Fibroblast of skin of right quadriceps (primary cell): ENCODE measurements at places on chromosomes 12 and 14.
A peak's percentile ranks its signal among the peaks of the same experiment; 100 is the strongest.

- DNase-seq, result no peak
These were observed 21.8 kb upstream of the EGLN3 start for GRCh38 chr14:33972583-33973081.

- no peak for DNase-seq
These were observed 91.3 kb upstream of the CEP83 start for GRCh38 chr12:94550964-94551363.

DNA sequence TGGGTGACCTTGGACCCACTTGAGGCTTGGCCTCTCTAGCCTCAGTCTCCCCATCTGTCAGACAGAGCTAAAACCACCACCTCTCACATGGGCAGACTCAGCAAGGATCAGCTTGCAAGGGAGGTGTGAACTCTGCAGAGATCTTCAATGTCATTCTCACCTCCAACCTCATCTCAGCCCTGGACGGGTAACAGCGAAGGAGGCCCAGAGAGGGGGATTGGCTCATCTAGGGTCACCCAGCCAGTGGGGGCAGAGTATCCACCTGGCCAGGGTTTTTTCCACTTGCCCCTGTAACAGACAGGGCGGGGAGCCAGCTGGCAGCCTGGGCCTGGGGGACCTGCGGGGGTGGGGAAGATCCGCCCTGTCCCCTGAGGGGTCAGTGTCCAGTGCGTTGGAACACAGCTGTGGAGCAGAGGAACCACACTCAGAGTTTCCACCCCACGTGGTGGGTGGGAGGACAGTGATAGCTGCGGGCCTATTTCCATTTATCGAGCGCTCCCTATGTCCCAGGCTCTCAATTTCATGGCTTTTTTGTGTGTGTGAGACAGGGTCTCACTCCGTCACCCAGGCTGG, 27.4 kb downstream of the DTX1 start:
- no peak for DNase-seq

- no peak for DNase-seq
These were observed 63.6 kb downstream of the TTLL5 start for GRCh38 chr14:75724414-75725204.

GRCh38 chr14:98944989-98945388, 327.0 kb downstream of the BCL11B start:
- no peak for DNase-seq

GRCh38 chr14:68502230-68502629, 290.6 kb downstream of the ZFP36L1 start:
- DNase-seq, result no peak

- DNase-seq, result peak; percentile 25
These were observed 254.0 kb upstream of the USP15 start for GRCh38 chr12:62006076-62006732.

DNA sequence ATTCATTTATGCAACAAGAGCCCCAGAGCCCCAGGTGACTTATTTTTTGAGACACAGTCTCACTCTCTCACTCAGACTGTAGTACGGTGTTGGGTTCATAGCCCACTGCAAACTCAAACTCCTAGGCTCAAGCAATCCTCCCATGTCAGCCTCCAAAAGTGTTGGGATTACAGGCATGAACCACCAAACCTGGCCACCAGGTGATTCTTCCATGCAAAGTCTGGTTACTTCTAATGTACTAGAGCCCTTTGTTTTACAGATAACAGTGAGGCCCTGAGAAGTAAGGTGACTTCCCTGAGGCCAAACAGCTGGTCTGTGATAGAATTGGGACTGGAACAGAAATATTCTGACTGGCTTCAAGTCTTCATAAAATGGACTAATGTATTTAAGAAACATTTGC, 10.0 kb upstream of the KCNK10 start:
- DNase-seq, result no peak

- DNase-seq, result no peak
These were observed 668 bp downstream of the APPL2 start for GRCh38 chr12:105235281-105235731.

DNA sequence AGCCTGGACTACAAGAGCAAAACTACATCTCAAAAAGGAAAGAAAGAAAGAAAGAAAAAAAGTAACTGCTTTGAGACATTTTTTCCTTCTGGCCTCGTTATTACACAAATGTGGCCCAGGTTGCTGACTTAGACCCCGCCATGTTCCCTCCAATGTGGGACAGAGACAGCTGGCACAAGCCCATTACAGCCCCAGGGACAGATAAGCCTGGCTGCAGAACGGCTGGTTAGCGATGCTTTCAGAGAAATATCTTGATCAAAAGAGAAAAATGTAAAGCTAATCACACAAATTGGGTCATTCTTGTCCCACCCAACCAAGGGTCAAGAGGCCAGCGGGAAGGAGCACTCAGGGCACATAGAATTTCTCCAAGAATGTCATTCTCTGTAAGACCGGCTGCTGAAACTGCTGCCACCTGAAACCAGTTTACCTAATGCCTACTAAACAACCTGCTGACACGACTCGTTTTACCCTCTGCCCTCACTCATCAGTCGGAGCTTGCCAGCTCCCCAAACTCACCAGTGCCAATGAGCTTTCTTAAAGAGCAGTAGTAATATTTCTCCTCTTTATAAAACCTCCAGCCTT, 63.1 kb downstream of the TNFAIP2 start:
- no peak for DNase-seq

GRCh38 chr12:102652645-102653313, 172.4 kb upstream of the IGF1 start:
- DNase-seq, result no peak

GRCh38 chr14:49992901-49993339, 100.0 kb downstream of the ARF6 start:
- DNase-seq, result no peak

DNA sequence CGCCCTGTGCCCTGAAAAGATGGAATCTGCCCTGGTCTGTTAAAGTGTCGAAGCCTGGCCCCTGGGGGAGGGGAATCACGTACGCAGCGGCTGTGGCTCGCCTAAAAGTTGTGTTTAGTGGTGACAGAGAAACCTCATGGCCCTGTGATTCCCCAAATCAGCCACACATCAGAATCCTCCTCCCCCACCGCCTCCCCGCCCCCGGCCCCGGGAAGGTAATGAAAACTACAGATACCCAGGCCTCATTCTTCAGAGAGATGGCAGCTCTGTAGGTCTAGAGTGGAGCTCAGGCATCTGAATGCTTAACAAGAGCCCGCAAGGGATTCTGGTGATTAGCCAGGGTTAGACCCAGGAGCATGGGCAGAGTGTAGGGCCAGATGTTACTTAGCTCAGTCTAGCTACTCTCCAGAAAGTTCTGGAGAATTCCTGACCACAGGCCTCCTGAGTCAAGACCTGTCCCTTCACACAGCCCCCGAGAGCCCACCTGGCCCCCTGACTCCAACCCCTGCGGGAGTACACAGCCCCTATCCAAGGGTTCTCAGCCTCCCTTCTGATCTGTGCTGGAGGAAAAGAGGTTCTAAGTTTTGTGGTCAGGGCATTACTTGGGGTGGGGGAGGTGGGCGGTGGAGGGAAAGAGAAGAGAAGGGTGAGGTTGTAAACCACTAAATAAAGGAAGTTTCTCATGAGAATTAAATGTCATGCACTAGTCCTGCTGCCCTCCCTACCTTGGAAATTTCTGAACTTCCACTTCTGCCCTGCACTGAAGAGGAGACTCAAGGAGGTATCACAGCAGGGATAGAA, 114.8 kb downstream of the PLXNC1 start:
- DNase-seq, result peak; percentile 3

DNA sequence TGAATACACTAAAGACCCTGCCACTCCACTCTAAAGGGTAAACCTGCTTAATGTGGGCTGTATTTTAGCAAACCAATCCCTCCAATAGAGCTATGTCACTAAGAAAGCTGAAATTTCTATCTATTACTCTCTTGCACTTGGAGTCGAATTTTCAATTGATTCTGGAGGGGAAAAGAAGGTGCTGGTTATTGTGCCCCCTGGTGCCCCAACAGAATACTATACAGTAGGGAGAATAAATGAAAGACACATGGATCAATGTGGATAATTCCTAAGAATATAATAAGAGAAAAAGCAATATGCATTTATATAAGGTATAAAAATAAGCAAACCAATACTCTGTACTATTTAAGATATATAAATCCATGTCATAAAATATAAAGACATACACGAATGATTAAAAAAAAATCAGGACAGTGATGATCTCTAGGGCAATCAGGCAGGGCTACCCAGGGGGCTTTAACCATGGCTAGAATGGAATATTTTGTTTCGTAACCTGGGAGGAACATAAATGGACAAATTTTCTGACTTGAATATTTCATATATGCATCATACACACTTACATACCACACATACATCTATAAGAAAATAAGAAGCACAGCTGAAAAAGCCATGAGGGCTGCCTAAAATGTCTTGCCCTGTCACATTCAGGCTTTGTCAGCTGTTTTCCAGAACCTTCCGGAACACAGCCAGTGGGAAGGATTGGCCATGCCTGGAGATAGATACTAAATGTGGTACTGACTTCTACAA, 54.4 kb downstream of the EFCAB11 start:
- DNase-seq, result peak; percentile 75

DNA sequence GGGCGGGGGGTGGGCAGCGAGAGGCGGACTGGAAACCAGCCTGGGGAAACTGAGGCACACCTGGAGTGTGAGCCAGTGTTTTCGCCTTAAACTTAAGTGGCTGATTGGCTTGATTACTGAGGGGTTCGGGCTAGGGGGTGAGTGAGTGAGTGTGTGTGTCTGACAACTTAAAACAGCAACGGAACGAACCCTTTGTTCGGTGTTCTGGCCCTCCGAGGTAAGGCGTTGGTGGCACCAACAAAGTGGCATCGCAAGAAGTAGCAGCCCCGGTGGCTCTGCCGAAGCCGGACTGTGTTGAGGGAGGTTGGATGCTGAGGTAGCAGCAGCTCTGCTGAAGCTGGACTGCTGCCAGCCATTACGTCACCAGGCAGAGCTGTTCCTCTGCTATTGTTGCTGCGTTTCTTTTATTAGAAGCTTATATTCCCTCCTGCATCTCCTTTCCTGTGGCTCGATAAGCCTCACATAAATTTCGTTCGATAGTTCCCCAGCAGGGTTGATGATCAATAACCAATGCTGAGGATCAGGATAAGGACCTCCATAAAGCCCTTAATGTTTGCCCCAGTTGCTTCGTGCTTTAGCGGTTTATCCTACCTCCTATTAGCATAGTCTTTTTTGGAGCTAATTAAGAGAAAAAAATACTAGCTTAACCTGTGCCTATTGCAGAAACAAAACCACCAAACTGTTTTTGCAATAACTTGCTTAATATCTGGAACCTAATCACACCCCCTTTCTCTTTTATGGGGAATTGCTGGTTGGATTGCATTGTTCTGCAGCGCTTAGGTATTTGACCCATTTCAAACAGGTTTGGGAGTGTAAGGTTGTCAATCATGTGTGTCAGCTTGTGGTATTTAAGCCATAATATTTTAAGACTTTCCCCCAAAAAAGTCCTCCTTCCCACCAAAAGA, 1.3 kb downstream of the GPR137C start:
- peak; percentile 79 for DNase-seq

DNA sequence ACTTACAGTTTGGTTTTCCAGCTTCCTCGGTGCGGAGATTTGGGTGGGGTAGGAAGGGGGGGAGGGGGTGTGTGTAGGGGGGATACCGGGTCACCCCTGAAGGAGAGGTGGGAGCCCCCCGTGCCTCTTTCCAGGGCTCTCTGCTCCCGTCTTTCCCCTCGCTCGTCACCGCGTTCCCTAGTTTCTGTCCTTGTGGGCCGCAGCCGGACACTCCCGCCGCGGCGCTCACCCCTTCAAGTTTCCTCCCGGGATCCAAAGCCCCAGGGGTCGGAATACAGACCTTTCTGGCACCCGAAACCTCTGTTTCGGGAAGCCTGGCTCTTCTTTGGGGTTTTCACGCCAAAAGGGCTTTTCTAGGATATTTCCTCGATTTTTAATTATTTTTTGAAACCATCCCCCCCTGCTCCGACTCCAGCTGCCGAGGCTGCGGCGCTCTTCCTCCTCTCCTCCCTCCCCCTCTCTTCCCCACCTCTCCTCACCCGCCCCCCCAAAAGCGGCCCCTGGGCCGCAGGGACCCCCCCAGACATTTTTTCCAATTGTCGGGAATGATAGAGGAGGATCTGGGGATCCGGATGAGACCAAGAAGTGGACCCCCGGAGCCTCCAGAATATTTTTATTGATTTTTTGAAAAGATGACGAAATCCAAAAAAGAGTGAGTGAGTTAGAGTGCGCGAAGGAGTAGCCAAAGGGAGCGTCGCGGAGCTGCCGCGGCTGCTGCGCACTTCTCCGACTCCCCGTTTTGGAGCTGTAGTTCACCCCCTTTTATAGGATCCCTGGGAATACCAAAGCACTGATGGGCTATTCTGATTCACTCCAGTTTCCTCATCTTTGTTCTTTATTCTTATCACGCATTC, 1.7 kb downstream of the CCND2 start:
- peak; percentile 50 for DNase-seq

GRCh38 chr14:59362513-59362912, 102.7 kb downstream of the GPR135 start:
- no peak for DNase-seq

- DNase-seq, result peak; percentile 90
These were observed 30.9 kb downstream of the LRTM2 start for GRCh38 chr12:1851151-1851701.

DNA sequence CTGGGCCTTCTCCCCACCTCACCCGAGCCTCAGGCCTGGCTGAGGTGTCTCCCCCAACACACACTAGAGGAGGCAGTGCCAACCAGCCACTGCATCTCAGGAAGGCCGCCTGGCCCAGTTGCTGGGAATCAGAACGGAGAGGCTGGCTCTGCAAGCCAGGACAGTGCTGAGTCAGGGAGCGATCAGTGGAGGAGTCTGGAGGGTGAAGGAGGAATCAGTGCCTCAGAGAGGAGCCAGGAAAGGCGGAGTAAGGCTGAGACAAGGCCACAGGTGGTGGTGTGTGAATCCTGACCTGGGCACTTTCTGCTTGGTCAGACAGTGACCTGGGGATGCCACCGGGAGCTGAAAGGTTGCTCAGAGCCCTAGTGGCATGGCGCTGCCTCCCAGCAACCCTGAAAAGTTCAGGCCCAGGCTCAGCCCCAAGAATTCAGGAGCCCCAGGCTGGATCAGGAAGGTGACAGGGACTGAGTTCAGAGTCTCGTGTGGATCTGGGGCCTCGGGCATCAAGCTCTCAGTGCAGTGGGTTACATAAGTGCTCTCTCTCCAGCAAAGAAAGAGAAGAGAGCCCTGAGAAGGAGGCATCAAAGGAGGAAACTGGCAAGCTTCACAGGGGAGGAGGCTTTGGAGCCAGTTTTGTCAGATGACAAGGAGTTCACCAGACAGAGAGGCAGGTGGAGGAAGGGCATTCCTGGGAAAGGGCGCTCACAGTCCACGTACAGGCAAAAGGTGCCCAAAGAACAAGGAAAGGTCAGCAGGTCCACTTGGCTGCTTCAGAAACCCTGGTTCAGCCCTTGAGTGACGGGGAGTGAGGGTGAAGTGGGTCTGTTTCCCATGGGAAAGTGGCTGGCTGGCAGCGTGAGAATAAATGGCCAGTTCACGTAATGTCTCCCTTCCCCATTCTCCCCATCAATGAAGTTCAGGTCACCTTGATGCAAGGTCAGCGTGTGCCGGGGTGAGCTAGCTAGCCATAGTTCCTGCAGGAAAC, 87.8 kb downstream of the ZFP36L1 start:
- no peak for DNase-seq

- no peak for DNase-seq
These were observed 728.8 kb upstream of the LMO3 start for GRCh38 chr12:17334784-17335183.
